ENCODE measurements at places on chromosomes 7 and 10.

DNA sequence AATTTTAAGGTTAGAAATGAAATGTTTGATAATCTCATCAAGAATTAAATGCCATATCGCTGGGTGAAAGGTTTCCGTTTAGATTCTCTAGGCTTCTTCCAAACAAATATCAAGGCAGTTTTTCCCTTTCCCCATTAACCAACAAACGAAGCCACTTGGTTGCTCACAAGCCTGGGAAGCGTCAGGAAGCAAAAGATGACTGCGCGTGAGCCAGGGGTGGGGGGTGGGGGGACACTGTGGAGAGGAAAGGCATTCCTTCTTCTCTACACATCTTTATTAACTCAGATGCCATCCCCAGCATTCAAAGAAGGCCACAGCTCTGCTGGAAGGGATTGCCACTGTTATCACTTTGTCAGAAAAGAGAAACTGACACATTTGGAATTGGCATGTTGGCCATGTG is 207.1 kb downstream of the TRIL start:
- DNase-seq, result no peak

GRCh38 chr7:99729486-99730237 is 5.3 kb downstream of the CYP3A7 start:
- no peak for DNase-seq

DNA sequence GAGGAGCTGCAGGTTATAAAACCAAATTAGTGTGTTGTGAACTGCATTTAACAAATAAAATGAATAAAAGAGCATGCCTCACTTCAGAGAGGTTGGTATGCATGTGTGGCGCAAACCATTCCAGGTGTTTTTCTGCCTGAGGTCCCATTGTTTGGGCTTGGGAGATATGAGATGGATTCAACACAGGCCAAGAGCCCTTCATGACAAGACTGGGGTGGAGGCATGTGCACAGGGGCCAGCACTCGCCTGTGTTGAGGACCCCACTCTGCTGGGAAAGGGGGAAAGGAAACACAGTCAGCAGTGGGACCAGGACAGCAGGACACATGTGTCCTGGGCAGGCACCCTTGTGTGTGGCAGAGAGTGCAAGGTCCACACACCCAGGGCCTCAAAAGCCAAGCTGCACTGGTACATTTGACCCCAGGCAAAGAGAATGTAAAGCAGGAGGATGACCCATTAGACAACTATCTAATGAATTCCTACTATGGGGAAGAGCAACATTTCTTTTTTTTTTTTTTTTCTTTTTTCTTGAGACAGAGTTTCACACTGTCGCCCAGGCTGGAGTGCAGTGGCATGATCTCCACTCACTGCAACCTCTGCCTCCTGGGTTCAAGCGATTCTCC is 9.2 kb upstream of the SLC18A3 start:
- no peak for DNase-seq

DNA sequence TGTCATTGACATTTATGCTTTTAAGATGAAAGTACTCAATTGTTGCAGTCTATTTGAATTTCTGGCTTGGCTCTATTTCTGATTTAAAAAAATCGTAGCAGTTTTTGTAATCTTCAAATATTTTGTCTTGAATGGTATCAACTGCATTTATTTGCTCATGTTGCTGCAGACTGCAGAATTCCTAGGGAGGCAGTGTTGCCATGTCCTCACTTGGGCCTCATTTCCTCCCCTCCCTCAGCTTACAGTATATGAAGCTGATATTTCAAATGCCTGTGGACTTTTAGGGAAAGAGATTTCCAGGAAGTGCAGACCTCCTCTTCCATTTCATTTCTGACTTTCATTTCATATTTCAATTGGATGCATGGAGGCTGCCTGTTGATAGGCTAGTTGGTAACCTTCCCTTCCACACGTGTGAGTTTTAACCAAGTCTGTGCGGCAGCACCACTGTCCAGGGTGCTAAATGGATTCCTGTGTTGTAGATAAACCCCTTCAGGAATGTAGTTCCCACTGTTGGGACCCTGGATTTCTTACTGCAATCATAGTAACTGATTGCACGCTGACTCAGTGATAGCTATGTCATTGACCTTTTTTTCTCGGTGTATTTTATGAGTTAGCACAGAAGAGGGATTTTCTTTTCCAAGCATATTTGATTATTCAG is 17.5 kb downstream of the VPS50 start:
- no peak for DNase-seq

GRCh38 chr10:130363899-130364445 is 227.8 kb downstream of the GLRX3 start:
- DNase-seq, result no peak

GRCh38 chr7:115676080-115676479 is 354.5 kb downstream of the TFEC start:
- DNase-seq, result no peak

DNA sequence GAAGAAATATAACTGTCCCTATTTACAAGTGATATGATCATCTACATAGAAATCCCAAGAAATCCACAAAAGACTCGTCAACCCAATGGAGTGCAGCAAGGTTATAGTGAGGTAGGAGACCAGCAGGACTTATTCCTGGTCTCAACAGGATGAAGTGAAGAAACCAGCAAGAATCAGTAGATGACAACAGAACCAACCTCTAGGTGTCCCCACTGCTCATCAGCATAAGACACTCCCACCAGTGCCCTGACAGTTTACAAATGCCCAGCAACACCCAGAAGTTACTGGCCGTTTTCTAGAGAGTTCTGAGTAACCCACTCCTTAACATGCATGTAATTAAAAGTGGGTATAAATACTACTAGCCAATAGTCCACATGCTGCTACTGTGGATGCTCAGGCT is 470.5 kb upstream of the LRRTM3 start:
- DNase-seq, result no peak

DNA sequence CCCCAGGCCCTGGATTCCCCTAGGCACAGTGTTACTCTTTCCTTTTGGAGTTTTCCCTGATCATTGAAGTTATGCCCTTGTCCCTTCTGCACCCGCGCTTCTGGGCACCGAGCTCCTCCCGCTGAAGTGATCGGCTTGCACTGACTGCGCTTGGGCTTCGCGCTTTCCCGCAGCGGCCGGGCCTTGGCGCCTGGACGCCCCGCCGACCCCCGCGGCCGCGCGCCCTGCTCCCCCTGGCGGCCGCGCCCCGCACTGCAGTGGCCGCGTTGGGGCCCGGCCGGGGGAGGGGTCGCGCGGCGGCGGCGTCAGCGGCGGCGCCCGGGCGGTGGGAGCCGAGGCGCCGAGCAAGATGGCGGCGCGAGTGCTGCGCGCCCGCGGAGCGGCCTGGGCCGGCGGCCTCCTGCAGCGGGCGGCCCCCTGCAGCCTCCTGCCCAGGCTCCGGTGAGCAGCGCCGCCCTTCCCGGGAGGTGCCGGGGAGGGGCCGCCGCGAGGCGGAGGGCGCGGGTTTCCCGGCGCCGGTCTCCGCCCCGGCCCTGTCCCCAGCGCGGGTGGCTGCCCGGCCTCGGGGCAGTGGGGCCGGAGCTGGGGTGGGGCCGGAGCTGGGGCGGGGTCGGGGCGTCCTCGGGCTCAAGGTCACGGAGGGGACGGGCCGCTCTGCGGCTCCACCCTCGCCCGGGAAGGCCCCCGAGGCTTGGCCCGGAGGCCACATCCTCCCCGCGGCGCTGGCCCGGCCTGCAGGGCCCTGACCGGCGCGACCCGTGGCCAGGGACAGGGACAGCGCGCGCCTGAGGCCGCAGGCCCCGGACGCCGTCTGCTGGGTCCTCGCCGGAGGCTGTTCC is at the start of gene NIPSNAP2:
Gene NIPSNAP2 (plus strand): TSS at position 325 of the 839 bp plus-strand sequence. CDS start 25 bp downstream, at position 350.
- peak; percentile 43 for DNase-seq

- DNase-seq, result no peak
These were observed 49.3 kb upstream of the GNA12 start for GRCh38 chr7:2893411-2893861.

GRCh38 chr7:2894118-2894940 is 50.2 kb upstream of the GNA12 start:
- DNase-seq, result peak; percentile 66

DNA sequence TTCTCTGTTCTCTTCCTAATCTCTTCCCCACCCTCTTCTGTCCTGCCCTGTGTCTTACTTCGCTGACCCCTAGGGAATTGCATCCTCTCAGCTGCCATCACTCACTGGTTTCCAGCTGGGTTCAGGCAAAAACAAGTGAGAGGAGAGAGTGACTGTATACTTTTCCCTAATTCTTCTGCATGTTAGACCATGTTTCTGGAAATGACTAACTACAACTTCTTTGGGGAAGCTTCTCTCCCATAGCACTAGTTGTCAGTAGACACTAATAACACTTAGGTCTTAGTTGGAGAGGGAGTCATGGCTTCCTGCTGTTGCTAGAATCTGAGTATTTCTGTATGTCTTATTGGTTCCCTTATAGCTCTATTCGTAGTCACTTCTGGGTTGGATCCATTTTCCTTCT is 299.0 kb upstream of the FZD1 start:
- DNase-seq, result no peak

GRCh38 chr10:107733328-107734130 is 569.0 kb upstream of the SORCS1 start:
- DNase-seq, result no peak

GRCh38 chr7:121196286-121196685 is 132.5 kb upstream of the WNT16 start:
- no peak for DNase-seq

GRCh38 chr10:22927661-22928403 is at the start of gene ARMC3:
TSS of gene ARMC3 (plus strand) at chr10:22928053. CDS start at chr10:22931997, 3,944 bp downstream.
- peak; percentile 61 for DNase-seq

DNA sequence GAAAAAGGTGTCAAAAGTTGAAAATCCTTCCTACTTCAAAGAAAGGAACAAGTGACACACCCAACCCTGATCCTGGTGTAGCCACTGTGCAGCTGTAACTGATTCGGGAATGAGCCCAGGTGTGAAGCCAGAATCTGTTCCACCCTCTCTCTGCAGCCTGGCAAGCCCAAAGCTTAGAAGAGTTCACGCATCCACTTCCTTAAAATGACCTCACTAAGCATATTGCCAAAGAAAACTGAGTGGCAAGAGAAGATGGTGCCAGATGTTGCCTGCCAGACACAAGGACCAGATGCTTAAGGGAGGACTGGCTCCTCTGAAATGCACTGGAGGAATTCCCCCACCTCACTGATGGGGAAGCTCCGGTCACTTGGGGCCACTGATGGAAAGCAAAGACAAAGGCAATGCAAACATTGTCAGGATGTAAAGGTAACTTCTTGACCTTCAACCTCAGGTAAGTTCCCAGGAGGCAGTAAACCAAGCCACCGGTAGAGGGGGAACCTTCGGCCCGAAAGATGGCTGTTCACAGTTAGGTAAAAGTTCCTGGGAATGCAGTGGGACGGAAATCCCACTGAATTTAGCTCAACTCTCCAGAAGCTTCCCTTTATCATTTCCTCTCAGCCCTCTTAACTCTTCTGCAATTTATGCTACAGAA is 554.9 kb downstream of the KCNMA1 start:
- no peak for DNase-seq

DNA sequence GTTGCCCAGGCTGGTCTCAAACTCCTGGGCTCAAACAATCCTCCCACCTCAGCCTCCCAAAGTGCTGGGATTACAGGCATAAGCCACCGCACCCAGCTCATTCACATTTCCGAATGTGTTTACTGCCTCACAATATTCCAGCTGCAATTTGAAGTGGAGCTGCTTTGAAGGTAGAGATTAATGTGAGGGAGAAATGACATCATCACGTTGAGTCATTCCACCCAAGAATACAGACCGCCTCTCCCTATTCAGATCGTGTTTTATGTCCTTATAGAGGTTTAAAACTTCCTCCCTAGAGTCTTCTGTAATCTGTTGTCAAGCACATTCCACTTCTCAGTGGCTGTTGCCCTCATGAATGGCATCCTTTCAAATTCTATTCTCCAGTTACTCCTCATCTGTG is 100.4 kb upstream of the PDGFA start:
- DNase-seq, result no peak

- no peak for DNase-seq
These were observed 735 bp downstream of the ZNF394 start for GRCh38 chr7:99499371-99499720.

- DNase-seq, result no peak
These were observed 31.8 kb upstream of the SRGN start for GRCh38 chr10:69056129-69056528.

GRCh38 chr10:1377740-1378397 is 321.7 kb downstream of the WDR37 start:
- DNase-seq, result no peak

DNA sequence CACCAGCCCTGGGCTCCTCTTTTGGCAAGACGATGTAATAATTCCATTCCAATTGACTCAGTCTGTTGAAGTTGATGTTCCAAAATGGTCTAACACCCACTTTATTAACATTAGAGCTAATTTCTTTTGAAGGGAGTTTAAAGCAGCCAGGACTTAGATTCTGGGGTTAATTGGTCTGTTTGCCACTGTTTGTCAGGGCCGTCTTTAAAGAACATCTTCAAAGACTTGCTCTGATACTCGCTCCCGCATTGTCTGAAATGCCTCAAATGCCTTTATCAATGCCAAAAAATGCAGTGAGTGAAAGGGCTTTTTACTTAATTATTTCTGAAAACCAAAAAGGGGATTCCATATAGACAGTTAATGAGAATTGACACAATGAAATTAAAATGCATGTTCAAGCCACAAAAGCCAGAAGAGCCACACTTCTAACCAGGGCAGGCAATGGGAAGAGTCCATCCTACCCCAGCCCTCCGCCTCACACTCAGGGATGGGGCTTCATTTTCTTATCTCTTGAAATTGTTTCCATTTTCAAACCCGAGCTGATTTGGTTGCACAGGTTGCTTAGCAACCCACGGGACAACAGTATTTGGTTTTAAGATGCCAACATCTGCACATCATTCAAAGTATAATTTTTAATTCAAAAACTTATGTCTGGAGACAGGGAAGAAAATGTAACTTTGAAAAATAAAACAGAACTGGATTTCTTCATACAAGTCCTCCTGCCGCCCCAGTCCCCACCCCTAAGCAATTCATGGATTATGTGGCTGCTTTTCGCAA is 163.0 kb downstream of the FGFR2 start:
- DNase-seq, result no peak

DNA sequence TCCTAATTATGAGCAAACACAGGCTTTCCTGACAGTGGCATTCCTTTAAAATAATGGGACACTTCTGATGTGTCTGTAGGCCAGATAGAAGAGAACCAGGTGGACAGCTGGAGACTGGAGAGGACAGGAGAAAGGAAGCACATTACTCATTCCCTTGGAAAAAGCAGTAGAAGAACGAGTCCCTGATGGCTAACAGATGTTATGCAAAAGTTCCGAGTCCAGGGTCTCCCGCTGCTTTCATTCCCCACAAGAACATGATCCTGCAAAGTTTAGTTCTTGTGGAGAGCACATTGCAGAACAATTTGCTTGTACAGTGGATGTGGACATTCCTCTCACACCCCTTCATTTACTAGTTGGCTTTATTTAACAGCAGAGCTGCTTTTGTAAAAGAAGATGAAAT is 137.6 kb downstream of the GPAM start:
- no peak for DNase-seq

GRCh38 chr7:114859477-114859876 is 62.4 kb upstream of the MDFIC start:
- no peak for DNase-seq

GRCh38 chr7:103967401-103967800 is 22.1 kb downstream of the RELN start:
- DNase-seq, result no peak

GRCh38 chr10:6298428-6298827 is 95.7 kb downstream of the PFKFB3 start:
- no peak for DNase-seq
